HuH-7.5 (cell line): ENCODE measurements at places on chromosomes 7 and 10.
A peak's percentile ranks its signal among the peaks of the same experiment; 100 is the strongest.

- DNase-seq = no peak
Measured at GRCh38 chr10:4661511-4662255, 164.3 kb upstream of the AKR1E2 start.

- DNase-seq = no peak
Measured at GRCh38 chr7:127678947-127679346, 27.0 kb downstream of the SND1 start.

- DNase-seq = no peak
Measured at GRCh38 chr7:131735101-131735500, 178.7 kb upstream of the PODXL start.

GRCh38 chr10:96138102-96138501 is 8.0 kb downstream of the ZNF518A start:
- DNase-seq = no peak

GRCh38 chr7:1042492-1042833 is 1.9 kb upstream of the GPR146 start:
- DNase-seq = no peak

GRCh38 chr7:50389961-50390360 is 60.2 kb downstream of the FIGNL1 start:
- no peak for DNase-seq

DNA sequence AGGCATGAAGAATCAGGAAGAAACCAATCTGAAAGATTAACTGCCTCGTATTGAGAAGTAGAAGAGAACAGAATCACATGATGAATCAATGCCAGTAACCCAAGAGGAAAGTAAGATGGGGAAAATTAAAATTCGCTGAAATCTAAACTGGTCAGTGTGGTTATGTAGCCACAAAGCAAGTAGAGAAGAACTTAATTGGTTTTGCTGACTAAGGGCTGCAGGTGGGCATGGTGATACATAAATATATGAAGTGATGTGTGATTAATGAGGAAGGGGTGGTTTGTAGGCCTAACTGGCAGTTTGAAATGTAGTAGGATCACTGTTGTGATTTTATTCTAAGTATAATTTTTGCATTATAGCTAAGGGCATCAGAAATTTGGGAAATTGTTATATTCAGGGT is 83.5 kb upstream of the LRRTM3 start:
- DNase-seq = no peak

DNA sequence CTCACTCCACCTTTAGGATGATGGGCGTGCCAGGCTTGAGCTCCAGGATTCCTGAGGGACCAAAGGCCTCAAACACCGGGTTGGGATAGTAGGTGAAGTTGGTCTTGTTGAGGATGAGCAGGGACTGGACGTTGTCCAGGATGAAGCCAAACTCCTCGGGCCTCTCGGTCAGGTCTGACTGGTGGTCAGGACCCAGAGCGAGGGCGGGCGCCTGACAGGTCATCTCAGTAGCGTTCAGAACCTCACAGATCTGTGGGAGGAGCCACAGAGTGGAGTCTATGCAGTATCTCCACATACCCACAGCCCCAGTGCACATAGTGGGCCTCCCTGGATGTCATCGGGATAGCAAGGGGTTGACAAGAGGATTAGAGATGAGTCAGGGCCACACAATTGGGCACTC is 394.9 kb downstream of the PLXNA4 start:
- no peak for DNase-seq

- DNase-seq = peak; percentile 69
Measured at GRCh38 chr10:71708301-71708703, 11.3 kb downstream of the C10orf105 start.

DNA sequence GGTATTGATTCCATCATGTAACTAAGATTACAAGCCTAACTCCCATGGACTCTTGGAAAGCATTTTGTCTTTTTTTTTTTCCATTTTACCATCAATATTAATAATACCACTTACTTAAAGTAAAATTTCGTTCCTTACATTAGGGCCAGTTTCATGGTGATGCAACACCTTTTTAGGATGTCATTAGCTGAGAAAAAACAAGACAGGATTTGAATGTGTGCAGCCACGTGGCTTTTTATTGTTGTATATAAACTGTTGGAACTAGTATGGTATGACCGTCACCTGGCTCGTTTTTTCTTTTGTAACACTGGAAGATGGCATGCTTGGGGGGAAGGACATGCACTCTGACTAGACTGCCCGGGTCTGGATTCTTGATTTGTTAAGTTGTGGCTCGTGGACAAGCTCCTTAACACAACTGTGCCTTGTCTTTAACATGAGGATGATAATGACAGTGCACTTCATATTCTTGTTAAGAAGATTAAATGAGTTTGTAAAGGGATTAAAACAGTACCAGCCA is 42.1 kb downstream of the ARHGAP21 start:
- DNase-seq = no peak

- no peak for DNase-seq
Measured at GRCh38 chr10:131657985-131658330, 242.8 kb upstream of the PPP2R2D start.

GRCh38 chr10:105149371-105149891 is 508.3 kb downstream of the SORCS3 start:
- no peak for DNase-seq

DNA sequence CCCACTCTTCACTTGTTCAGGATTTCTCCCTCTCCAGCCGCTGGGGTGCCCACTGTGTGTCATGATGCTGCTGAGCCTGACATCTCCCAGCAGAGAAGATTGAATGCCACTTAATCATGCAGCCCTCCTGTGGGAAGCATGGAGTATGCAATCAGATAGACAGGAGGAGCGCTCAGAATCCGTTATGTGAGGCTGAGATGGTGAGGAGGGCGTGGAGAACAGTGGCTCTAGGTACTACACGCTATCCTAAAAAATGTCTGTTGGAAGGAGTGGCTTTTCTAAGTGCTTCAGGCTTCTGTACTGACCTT is 334.3 kb downstream of the LRMDA start:
- DNase-seq = no peak

- no peak for DNase-seq
Measured at GRCh38 chr10:109906316-109906715, 17.0 kb downstream of the XPNPEP1 start.

GRCh38 chr10:43135656-43136055 is 2.6 kb upstream of the CSGALNACT2 start:
- no peak for DNase-seq

- no peak for DNase-seq
Measured at GRCh38 chr7:139481364-139481763, 2.1 kb downstream of the KLRG2 start.

DNA sequence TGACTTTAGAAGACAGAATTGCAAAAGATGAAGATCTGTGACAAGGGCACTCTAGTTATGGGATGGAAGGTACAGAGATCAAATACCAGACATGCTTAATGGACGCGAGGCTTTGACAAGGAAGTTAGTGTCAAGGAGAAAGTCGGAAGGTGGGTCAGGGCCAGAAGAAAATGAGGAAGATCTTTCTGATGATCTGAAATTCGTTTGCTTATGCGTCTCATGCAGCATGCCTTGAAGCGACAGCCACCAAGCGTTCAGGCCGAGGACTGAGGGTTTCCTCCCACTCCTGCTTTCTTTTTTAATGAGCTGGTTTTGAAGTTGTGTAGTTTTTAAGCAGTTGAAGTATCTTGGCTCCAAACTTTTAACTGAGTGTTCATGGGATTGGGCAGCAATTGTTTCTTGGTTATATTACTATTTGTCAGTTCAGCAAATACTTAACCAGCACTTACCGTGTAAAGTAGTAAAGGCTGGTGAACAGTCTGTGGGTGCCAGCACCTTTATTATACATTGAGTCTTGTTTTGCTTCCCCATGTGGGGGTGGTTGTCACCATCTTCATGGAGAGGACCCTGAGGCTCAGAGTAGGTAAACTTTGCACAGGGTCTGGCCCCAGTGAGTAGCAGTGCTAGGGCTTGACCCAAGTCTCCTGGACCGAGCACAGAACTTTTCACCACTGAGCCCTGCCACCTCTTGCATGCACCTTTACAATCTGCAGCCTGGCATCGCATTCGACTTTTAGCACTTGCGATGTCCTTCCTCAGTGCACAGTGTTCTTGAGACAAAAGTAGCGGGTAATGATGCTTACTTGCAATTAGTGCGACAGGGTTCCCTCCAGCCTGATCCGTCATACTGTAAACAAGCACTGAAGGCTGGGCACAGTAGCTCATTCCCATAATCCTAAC is 14.3 kb upstream of the BHLHA15 start:
- no peak for DNase-seq

- no peak for DNase-seq
Measured at GRCh38 chr7:121167971-121168370, 160.8 kb upstream of the WNT16 start.

GRCh38 chr10:86659721-86660453 is 5.5 kb downstream of the OPN4 start:
- no peak for DNase-seq
